ENCODE measurements at places on chromosomes 7 and 10.

- no peak for DNase-seq
Observed at GRCh38 chr10:84310470-84310869, 17.9 kb upstream of the CCSER2 start.

DNA sequence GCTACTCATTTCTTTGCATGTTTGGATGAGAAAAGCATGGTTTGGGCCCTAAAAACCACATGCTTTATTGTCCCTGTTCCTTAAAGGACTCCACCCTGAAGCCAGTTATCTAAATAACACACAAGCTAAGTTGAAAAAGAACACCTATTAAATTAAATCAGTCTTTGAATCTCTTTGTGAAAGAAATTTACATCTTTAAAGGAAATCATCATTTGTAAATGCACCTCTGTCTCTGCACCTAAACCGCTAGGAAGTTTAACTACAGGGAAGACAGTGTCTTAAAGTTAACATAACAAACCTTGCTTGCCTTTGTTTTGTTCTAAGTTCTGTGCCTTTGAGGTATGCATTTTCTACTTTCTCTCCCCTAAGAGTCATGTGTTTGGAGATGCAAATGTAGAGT, 52.6 kb downstream of the HTR7 start:
- no peak for DNase-seq

GRCh38 chr10:115996031-115996430, 277.0 kb downstream of the GFRA1 start:
- no peak for DNase-seq

DNA sequence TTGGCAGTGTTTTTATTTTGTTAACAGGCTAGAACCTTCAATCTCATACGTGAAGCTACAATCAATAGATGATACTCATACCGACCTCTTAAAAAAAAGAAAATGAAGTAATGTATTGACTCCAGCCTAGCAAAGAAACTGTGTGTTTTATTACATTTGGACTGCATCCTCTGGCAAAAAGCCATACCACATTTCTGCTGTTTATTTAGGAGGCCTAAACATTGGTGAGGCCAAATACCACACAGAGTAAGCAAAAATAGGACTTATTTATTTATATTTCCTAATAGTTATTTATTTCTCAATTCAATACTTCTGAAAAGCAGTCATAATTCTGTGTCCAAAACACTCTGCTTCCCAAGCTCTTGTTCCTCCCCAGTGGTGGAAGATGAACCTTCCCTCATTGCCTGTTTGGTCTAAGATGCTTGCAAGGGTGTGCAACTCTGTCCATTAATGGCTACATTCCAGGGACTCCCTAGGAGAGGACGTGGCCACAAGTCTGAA, 398.8 kb upstream of the KLF6 start:
- DNase-seq, result no peak

DNA sequence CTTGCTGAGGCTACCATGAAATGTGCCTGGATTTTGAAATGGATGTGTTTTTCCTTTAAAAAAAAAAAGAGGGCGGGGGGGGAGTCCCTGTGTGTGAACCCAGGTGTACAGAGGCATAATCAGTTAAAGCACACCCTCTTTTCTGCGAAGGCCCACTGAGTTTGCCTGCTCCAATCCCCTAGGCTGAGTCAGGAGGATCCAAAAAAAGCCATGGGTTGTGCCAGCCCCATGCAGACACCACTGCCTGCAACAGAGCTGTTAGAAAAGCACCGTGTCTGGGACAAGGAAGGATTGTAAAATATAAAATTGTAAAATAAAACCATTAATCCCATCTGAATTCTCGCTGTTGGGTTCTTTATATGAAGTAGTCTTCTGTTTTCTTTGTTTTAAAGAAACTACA, 217.9 kb downstream of the ADAM12 start:
- DNase-seq, result no peak

- DNase-seq, result no peak
Observed at GRCh38 chr7:80165177-80165576, 30.5 kb downstream of the GNAI1 start.

DNA sequence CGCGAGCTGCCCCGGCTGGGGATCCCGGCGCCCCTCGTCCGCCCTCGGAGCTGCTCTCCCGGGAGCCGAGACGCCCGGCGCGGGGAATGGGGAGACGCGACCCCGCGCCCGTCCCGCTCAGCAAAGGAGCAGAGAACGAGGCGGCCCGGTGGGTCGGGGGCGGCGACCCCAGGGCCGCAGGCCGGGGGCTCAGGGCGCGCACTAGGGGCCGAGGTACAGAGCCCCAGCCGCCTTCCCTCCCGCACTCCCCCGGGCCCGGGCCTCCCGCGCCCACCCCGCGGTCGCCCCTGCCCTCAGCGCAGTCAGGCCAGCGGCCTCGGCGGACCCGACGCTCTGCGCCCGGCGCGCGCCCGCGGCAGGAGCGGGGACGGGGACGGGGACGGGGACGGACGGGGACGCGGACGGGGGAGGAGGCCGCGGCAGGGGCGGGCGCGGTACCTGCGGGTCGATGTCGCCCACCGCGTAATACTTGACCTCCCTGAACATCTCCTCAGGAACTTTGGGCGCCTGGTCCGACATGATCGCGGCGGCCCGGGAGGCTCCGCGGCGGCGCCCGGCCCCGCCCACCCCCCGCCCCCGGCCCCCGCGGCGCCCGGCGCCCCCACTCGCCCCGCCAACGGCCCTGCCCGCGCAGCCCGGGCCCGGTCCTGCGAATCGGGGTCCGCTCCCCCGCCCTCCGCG, 373 bp downstream of the PAXIP1 start:
- no peak for DNase-seq

DNA sequence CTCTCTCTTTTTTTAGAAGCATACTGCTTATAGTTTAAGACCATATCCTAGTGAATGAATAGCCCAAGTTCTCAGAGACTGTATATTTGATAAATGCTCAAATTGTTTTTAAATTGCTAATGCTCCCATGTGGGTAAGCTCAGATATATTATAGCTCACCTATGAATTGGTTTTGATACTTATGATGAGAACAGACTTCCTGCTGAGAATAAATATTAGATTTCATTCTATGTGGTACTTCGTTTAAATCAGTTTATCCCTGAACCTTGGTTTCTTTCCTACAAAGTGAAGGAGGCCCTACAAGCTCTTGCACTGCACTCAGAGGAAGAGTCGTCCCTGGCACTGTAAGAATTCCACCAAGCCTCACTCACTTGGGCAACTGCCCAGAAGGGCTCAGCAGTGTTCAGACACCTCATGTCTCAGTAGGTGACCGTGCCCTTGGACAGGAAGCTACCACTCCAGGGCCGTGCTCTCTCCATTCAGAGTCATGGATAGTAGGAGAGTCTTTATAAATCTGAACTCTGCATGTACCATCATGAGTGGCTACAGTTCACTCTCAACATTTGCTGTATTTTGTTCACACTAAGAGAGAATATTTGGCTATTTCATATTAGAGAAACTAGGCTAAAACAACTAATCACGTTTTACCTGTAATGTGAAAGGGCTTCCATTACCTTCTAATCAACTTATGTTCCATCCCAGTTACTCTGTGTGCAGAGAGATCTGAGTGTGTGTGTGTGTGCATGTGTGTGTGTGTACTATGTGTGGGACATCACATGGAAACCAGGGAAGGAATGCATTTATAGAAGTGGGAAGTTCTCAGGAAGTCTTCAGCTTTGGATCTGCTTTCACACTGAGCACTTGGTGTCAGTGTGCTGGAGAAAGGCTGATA, 93.8 kb downstream of the PTPRE start:
- no peak for DNase-seq

DNA sequence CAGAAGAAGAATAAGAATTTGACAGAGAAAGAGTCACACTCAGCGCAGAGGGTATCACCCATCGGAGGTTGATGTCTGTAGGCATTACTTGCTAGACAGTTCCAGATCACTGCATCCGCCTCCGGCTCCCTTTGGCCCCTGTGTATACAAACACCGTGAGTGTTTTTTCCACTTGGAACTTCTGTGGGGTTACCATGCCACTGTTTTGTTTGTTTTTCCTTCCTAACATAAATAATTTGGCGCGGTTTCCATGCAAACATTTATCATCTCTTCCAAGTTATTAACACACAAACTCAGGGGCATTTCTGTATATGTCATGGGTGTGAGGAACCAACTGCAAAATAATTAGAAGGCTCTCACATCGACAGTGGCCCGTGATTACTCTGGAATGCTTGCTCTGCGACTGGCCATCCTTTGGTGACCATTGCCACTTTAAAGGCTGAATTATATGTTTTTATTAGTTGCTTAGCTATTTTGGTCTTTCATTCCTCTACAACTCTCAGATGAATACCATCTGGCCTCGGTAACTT, 612.2 kb upstream of the MKI67 start:
- no peak for DNase-seq

DNA sequence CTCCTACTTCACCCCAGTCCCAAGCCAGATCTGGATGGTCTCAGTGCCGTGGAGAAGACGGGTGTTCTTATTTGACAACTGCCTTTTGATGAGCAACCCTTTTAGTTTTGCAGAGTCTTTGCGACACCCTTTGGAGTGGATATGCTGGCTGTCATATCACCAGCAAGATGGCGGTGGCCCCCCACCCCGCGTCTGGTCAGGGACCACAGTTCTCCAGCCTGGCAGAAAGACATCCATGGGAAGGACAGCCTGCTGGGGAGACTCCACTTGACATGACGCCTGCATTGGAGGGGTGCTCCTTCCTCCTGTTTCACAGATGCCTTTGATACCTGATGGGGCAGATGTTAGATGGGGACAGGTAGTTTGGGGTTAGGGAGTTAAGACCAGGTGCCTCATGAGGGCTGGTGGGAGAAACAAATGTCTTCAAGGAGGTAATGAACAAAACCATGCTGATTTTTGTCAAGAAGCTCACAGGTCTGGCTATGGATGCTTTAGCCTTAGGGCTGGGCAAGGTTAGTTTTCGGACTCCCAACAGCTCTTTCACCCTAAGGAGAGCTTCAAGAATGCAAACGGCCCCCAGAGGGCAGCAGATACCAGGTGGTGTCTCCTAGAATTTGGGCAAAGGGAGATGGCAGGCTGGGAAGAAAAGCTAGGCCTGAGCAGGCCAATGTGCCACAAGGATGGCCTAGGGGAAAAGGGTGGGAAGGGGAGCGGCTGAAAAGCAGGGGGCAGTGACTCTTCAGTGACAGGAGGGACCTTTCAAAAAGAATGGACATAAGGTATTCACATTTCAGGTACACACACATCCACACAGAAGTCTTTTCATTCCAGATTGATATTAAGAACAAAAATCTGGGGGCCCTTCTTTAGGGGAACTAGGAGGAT, 95.2 kb downstream of the CLEC2L start:
- DNase-seq, result no peak

DNA sequence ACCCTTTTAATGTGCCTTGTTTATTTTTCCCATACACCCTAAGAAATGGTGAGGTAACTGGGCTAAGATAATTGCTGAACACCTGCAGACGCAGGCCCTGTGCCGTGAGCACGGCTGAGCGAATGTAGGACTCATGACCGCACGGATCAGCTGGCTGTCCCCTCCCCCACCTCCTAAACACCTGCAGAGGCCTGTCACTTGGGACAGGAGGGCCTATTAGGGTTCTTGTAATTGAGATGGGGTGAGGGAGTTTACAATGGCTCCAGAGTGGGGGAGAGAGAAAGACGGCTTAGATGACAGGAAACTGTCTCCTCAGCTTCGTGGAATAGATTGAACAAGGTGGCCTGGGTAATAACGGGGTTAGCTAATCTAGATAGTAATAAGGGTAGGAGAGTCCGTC, 291.7 kb upstream of the HABP2 start:
- DNase-seq, result no peak

- no peak for DNase-seq
Observed at GRCh38 chr10:16646181-16647059, 124.7 kb upstream of the C1QL3 start.

GRCh38 chr7:124074007-124074406, 41.1 kb upstream of the TMEM229A start:
- DNase-seq, result no peak

DNA sequence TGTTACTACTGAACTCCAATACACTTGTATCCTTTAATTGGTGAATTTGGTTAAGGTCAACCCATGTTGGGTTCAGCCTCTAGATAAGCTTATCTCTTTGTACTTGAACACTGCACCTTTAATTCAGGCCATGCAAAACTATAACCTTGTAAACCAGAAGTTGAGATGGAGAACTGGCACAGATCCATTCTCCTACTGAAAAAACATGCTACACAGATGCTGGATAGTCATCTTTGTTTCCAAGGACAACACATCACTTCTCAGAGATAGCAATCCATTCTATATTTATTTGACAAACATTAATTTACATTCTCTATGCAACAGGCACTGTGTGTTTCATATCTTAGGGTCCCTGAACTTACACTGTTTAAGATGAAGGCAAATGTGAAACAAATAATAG, 2.9 kb upstream of the CDK14 start:
- no peak for DNase-seq

DNA sequence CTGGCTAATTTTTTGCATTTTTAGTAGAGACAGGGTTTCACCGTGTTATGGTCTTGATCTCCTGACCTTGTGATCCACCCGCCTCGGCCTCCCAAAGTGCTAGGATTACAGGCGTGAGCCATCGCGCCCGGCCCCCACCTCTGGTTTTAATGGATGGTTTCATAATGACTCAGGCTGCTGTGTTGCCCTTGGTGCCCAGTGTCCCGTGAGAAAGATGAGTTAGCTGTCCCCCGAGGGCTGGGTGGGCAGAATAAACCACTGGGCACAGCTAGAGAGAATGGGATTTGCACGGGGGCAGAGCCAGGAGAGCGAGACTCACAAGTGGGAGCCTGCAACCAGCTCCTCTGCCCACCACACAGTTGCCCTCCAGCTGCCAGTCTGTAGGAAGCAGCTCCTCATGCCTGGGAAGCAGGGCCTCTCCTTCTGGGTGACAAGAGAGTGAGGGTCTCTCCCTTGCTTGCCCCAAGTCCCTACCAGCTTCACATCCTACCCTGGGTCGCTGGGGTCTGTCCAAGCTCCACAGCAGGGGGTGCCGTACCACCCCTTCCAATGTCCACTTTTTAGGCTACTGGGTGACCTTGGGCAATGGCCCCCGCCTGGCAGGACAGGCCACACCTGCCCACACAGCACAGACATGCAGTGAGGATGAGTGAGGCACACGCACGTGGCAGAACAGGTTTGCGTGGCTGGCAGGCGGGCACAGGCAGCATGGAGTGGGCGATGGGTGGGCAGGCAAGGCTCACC, 16.1 kb upstream of the NDST2 start:
- DNase-seq, result no peak

- DNase-seq, result no peak
Observed at GRCh38 chr7:13078105-13078504, 390.7 kb downstream of the ARL4A start.

DNA sequence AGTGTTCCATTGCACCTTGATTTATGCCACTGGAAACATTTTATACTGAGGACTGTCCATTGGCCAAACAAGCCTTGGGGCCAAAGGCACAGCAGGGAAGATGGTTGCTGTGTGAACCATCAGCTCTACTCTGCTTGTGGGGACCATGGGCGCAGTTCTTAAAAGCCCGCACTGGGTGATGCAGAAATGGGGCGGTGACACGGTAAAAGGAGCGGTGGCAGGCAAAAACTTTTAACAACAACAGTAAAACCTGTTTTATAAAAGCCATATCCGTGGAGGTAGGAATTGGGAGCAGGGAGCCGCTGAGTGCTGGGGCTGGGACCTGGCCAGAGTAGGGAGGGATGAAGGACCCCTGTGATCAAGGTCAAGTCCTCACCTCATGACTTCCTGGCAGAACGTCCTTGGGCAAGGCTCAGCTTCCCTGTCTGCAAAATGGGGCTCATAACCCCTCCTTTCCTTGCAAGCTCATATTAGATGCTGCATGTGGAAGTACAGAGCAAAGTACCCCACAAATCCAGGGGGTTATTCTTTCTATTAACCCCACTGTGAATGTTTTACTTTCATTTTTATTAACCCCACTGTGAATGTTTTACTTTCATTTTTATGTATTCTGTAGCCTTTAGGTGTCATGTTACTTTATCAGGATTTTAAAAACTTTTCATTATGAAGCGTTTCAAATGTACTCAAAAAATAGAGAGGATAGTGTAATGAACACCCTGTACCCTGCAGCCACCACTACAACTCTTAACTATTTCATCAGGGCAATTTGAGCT, 78.3 kb downstream of the GRK5 start:
- no peak for DNase-seq
